ENCODE measurements at places on chromosomes 5 and 9.

DNA sequence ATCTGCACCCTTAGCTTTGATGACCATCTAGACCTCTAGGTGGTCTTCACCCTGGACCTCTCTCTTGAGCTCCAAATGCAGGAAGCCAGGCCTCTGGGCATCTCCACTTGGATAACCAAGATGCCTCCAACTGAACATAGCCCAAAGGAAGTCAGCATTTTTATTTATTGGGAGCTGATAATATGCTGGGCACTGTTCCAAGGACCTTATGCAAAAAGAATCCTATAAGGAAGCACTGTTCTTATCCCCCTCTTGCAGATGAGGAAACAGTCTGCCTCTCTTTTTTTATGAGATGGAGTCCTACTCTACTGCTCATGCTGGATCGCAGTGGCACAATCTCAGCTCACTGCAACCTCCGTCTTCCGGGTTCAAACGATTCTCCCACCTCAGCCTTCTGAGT lies 219.9 kb downstream of the CDK5RAP2 start:
- DNase-seq: no peak

DNA sequence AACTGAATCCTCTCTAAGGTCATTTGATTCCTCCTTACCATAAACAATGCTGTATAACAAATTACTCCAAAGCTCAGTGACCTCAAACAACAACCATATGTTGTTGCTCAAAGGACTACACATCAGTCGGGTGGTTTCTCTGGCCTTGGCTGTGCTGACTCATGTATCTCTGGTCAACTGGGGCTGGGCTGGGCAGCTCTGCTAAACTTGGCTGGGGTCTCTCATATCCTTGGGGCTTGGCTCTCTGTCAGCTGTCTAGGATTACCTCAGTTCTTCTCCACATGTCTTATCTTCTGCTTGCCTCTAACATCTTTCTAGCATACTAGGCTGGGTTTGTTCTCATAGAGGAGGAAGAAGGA lies 86.4 kb downstream of the GALNT10 start:
- DNase-seq: no peak

DNA sequence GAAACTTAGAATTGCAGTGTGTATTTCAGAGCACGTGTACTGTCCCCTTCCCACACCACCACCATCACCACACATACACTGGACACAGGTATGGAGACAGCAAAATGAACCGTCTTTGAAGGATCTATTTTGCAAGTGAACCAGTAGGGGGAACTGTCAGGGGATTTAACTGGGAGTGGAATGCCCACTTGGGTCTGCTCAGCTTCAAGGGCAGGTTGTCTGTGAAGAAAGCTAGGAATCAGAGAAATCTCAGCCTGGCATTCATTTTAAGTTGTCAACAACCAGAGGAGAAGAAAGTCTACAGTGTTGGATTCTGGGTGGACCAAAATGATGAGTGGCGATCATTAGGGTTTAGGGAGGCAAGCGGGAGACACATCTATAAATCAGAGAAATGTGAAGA lies 147.0 kb downstream of the DCP2 start:
- no peak for DNase-seq

- DNase-seq: no peak
Measured at GRCh38 chr5:159825551-159826051, 90.7 kb upstream of the ADRA1B start.

DNA sequence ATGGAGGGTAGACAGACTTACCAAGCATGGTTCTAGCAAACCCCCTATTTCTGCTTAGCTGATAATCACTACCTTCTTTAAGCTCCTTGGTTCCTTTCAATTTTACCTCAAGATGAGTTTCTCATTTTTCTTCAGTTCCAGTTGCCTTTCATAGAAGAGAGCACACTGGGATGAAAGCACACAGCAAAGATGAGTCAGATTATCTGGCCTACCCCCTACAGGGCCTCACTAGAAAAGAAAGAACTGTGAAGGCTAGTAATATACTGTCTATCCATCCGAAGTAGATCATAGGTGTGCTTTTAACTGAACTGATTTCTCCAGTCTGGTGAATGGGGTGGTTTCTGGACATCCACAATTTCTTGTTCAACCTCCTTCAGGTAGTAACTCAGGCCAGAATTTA lies 122.5 kb downstream of the TRPM3 start:
- DNase-seq: no peak

GRCh38 chr5:11595045-11595444 lies 309.2 kb downstream of the CTNND2 start:
- no peak for DNase-seq

- no peak for DNase-seq
Measured at GRCh38 chr5:63655043-63655442, 307.2 kb downstream of the HTR1A start.

- DNase-seq: no peak
Measured at GRCh38 chr5:91179018-91179417, 204.1 kb downstream of the ARRDC3 start.

DNA sequence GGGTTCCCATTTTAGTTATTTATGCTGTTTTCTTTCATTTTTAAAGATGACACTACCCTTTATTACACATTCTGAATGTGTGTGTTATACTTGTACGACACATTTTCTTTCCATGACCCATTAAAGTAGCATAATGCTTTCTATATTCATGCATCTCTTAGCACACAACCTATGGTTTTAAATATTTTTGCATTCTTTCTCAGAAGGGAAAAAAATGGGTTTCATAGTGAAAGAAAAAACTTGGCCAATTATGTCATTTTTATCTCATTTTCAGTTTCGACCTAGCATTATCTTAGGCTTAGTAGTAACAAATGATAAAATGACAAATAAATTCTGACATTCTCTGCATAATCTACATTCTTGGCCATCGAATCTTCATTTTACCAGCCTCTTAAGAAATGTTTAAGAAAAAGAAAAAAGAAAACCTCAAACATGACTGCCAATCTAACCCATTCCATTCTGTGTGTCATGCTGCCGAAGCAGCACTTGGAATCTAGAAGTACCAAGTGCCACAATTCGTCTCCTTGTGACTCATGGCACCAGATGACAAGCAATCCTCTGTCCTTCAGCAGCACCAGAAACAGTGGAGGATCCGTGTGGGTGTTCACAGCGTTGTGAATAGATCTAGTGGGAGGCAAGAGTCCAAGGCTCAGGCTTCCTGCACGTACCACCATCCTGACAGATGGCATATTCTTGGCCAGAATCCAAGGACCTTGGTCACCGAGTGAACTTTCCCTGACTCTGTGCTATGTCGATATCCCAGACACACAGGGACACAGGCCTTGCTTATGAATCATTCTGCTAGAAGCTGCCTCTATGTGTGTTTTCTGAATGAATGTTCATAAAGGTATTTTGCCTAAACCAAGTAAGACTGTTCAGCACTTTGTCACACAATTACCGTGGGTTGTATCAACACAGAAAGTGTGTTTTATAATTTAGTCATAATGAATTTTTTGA lies 502.7 kb downstream of the NR2F1-AS1 start:
- no peak for DNase-seq

- DNase-seq: no peak
Measured at GRCh38 chr9:129648092-129648763, 6.3 kb upstream of the ASB6 start.

DNA sequence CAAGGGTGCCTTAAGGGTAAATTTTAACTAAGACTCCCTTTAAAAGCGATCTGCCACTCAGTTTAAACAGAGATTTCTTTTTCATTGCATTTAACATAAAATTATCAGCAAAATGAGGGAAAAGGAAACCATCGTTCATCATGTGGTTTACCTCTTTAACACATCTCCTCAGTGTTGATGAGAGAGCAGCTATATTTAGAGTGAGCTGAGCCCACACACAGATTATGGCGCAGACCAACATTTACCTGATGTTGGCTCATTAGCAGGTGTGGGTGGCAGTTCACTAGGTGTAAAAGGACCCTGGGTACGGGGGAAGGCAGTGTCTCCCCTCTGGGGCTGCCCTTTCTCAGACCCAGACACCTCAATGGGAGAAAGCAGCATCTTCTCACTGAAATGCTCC lies 149.8 kb downstream of the ENTREP1 start:
- no peak for DNase-seq

- DNase-seq: no peak
Measured at GRCh38 chr5:79795764-79796398, 106.2 kb downstream of the CMYA5 start.

DNA sequence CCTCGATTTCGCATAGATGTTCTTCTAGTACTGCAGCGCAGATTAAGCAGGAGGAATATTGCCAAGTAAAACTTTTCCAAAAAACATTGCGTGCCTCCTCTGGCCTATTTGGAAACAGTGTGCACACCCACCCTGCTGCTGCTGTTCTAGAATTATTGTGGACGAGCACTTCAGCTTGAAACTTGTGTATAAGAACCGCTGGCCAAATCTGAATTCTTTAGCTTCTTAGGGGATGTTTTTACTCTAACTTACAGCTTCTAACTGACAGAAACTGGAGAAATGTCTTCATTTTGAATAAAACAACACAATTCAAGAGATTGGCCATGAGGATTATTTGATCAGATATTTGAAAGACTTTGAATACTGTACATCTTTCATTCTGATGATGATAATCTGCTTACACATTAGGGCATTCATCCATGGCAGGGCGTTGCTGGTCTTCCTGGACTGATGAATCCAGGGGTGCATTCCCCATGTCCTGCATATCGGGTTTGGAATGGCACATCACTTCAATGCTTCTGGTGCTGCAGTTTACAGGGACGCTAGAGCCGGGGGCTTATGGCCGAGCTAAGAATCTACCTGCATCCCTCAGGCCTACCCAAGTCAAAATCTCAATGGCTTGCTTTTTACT lies 6.5 kb downstream of the ADAMTS16 start:
- no peak for DNase-seq

GRCh38 chr9:128153060-128153946 lies 4.0 kb downstream of the LCN2 start:
- no peak for DNase-seq

DNA sequence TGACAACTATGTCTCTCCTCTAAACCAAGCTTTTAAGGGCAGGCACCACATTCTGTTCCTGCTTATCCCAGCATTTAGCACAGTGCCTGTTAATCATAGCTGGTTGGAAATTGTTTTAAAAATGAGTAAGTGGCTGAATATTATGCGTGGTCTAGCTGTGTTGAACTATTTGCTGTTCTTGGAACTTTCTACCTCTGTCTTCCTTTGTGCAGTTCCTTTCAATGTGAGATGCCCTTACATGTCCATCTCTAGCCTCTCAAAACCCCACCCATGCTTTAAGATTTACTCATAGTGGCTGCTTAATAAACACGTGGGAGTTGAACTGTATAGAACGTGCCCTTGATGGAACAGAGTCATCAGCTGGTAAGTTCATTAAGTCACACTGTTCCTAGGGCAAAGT lies 34.5 kb downstream of the C9orf57 start:
- DNase-seq: no peak

DNA sequence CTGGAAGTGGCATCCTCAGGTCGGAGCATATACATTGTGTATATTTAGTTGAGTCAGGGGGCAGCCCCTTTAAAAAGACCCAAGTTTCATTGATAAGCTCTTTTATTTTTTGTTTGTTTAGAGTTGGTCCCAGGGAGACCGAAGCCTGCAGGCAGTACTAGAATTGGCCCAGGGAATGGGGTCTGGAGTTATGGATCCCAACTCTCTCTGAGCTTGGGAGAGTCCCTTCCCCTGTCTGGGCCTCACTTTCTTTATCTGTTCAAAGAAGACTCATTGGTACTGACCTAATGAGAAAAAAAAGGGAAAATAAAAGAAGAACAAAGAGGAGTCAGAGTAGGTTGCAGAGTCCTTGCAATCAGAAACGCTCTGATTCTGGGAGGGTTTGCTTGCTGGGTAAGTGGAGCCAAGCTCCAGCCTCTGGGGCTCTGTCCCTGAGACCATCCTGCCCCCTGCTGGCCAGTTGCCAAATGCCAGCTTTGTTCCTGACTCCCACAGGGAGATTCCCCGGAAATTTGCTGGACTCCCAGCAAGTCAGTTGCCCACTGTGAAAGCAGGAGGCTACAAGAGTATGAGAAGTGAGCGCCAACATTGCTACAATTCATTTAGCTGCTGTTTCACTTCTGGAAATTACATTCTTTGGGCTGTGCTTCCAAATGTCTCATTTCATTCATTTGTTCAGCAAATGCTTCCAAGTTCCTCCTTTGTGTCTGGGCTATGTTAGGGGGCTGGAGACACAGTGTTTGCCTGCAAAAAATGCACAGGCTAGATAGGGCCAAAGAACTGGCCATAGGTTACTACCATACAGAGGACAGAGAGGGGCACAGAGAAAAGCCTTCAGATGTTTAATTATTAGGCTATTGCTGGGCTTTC lies 156.2 kb downstream of the MELK start:
- DNase-seq: peak; percentile 16

- DNase-seq: no peak
Measured at GRCh38 chr9:102087141-102087540, 348.7 kb upstream of the GRIN3A start.

DNA sequence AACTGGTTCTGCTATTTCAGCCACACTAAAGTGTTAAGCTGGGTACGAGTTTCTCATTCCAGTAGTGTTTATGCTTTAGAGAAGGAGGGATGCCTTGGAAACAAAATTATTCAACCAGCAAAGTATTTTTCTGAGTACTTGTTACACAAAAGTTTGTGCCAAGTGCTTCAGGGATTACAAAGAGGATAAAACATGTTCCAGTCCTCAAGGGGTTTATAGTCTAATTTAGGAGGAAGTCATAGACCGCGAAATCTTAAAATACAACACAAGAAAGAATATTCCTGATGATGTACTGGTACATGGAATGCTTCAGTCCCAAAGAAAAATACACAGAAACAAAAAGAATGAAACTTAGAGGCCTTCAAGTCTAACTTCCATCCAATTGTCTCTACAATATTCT lies 85.4 kb upstream of the NR4A3 start:
- DNase-seq: no peak

- DNase-seq: no peak
Measured at GRCh38 chr9:14106699-14107098, 207.2 kb downstream of the NFIB start.

DNA sequence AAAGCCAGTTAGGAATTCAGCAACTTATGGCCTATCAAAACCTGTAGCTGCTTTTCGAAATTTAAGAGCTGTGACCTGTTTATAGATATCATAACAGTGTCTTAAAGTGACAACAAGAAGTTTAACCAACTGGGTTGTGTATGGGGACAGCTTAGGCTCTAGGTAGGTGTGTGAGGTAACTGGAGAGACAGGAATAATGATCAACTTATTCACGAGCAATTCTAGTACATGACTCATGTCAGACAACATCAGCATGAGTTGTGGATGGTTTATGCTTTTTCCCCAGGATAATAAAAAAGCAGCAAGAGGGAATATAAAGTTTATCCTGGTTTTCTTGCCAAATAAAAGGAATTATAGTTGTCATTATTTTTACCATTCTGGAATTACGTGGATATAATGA lies 88.6 kb downstream of the GDNF start:
- no peak for DNase-seq
